Upper lobe of right lung (tissue), 1 donor: ENCODE measurements at places on chromosomes 2 and 18. TPM values are rescaled to one million over a fixed set of nuclear protein-coding genes. Genes with fewer than 3 reads are reported as not detected.

DNA sequence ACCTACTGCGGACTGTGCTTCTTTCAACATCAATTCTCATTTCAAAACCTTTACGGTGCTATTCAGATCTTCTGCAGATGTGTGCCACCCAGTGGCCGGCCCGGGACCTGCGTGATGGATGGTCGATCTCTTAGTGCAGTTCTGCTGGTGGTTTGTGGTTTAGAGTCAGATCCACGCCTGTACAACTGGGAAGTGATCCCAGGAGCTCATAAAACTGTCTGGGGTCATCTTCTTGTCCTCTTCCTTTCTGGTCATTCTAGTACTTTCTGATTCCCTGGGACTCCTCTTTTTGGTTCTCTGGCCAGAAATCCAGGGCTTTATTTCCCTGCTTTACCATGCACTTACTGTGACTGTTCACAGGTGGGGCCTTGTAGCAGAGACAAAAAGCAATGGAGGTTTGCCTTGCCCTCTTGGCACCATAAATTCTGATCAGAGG lies 15.8 kb upstream of the SELENOI start:
- DNase-seq: peak; percentile 94
- no peaks in the 10 kb centered on the region for H3K36me3 ChIP-seq
- H3K27ac ChIP-seq: no peak overlapping the region
- no peak overlapping the region for H3K4me3 ChIP-seq
- H3K4me1 ChIP-seq: peaks cover 4% of the 10 kb centered on the region

The NEB gene
- total RNA-seq: 1.9 TPM

The ST8SIA5 gene
- total RNA-seq: not detected

The TEKT4 gene
- total RNA-seq: not detected

DNA sequence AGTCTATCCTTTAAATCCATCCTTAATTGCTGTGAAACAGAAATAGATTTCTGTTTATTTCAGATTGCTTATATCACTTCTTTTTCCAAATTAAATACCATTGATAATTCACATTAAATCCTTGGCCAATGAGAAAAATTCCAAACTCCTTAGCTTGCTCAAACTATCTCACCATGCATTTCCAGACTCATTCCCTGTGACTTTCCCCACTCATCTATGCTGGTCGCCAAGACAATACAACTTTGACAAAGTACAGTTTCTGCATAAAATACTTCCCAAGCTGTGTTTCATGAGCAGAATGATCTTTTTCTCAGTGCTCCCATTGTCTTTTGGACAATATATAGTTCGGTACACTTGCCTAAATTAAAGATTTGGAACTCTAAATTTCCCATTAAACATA lies 575.6 kb downstream of the CPS1 start:
- DNase-seq: no peak
- H3K27me3 ChIP-seq: no peaks in the 10 kb centered on the region
- no peaks in the 10 kb centered on the region for H3K4me1 ChIP-seq
- no peaks in the 10 kb centered on the region for H3K36me3 ChIP-seq
- H3K4me3 ChIP-seq: no peak overlapping the region
- H3K27ac ChIP-seq: no peak overlapping the region

GRCh38 chr2:199144546-199144945 lies 313.2 kb downstream of the SATB2 start:
- no peaks in the 10 kb centered on the region for H3K27me3 ChIP-seq
- no peaks in the 10 kb centered on the region for H3K4me1 ChIP-seq
- H3K4me3 ChIP-seq: no peak overlapping the region

GRCh38 chr2:127562936-127563335 lies 27.5 kb downstream of the MYO7B start:
- no peak overlapping the region for H3K4me3 ChIP-seq
- no peak for DNase-seq
- H3K27me3 ChIP-seq: no peaks in the 10 kb centered on the region
- no peaks in the 10 kb centered on the region for H3K4me1 ChIP-seq
- no peak overlapping the region for H3K27ac ChIP-seq
- no peaks in the 10 kb centered on the region for H3K36me3 ChIP-seq

- H3K27me3 ChIP-seq: no peaks in the 10 kb centered on the region
- no peak overlapping the region for H3K27ac ChIP-seq
- H3K36me3 ChIP-seq: no peaks in the 10 kb centered on the region
Measured at GRCh38 chr2:56357655-56358295, 174.0 kb downstream of the CCDC85A start.

DNA sequence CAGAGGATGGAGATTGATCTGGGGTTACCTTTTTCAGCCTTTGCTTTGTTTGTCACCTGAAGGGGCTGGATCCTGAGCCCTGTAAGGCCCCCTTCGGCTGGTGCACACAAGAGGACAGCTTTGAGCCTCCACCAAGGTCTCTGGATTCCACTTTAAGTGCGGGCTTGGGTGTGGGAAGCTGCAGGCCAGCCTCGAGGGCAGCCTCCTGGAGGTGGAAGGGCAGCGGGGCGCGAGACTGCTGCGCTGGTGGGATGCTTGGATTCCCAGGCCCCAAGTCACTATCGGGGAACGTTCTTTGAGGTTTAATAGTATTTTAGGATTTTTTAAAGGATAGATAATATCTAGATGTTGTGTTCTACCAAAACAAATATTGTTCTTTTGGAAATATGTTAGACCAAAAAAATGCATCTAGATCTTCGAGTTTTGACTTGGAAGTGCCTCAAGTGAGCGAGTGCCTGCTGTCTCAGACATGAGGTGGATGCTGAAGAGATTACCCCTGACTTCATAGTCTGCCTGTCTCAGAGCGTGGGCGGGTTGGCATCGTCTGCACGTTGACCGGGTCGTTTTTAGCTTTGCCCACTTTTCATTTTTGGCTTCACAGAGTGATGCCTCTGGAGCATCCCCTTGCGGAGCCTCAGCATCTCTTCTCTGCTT lies 113.8 kb downstream of the AGAP1 start:
- H3K27me3 ChIP-seq: no peaks in the 10 kb centered on the region
- no peak for DNase-seq
- H3K27ac ChIP-seq: no peak overlapping the region
- no peak overlapping the region for H3K4me3 ChIP-seq

DNA sequence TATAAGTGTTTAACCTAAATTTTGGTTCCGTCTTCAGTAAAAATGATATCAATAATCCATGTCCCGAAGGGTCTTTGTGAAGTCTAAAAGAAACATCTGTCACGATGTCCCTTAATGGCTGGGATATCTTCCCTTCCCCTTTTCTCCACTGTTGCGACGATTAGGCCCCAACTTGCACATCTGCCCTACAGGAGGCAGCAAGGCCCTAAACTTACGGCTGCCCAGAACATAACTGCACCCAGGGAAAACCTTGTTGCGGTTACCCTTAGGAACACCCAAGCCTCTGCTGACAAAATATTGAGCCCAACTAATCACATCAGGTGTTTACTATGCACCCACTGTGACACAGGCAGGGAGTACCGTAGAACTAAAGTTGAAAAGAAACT lies 1.3 kb upstream of the SMAD2 start:
- H3K4me1 ChIP-seq: peaks cover 33% of the 10 kb centered on the region
- H3K27me3 ChIP-seq: no peaks in the 10 kb centered on the region
- peak overlapping the region; percentile 78 for H3K4me3 ChIP-seq
- peak overlapping the region; percentile 97 for H3K27ac ChIP-seq
- H3K36me3 ChIP-seq: no peaks in the 10 kb centered on the region

GRCh38 chr2:155975734-155976133 lies 356.8 kb downstream of the NR4A2 start:
- no peak overlapping the region for H3K4me3 ChIP-seq
- no peaks in the 10 kb centered on the region for H3K27me3 ChIP-seq
- DNase-seq: no peak
- no peaks in the 10 kb centered on the region for H3K36me3 ChIP-seq

GRCh38 chr2:235447210-235447609 lies 46.6 kb upstream of the AGAP1 start:
- no peaks in the 10 kb centered on the region for H3K27me3 ChIP-seq
- H3K4me3 ChIP-seq: no peak overlapping the region
- DNase-seq: no peak
- H3K36me3 ChIP-seq: no peaks in the 10 kb centered on the region
- H3K4me1 ChIP-seq: no peaks in the 10 kb centered on the region
- no peak overlapping the region for H3K27ac ChIP-seq

- H3K4me3 ChIP-seq: no peak overlapping the region
- H3K36me3 ChIP-seq: no peaks in the 10 kb centered on the region
- H3K27me3 ChIP-seq: no peaks in the 10 kb centered on the region
- H3K4me1 ChIP-seq: peaks cover 28% of the 10 kb centered on the region
Measured at GRCh38 chr2:205802941-205803340, 120.6 kb downstream of the NRP2 start.

DNA sequence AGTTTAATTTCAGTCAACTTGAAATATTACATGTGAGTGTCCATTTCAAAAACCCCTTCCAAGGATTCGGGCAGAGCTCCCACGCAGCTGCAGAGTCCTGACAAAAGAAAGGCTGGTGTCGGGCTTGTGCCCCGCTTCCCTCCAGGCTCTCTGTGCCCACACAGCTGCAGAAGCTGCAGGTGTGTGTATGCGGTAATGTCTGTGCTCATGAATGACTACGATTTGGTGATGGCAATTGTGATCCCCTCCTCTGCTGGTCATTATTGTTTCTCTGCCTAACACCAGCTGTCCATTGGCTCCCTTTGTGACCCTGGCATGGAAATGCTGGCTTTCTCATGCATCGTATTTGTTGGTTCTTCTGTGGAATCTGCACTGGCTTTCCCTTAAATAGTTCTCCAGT lies 224.8 kb downstream of the NUP35 start:
- no peak overlapping the region for H3K27ac ChIP-seq
- no peaks in the 10 kb centered on the region for H3K36me3 ChIP-seq
- H3K4me3 ChIP-seq: no peak overlapping the region

DNA sequence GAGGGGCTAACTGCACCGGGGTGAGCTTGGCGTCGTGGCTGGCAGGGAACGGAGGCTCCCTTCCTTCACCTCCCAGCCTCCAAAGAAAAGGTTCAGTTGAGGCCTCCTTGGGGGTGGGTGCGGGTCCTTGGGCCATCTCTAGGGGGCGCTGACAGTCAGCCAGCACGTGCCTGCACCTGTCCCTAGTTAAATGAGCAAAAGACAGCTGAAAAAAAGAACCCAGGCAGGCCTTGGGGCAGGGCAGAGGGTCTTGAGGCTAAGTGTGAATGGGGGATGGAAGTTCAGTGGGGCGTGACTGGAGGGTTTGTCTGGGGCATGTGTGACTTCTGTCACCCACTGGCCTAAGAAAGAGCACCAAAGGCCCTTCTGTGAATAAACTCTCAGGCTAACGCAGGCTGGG lies 56.4 kb downstream of the ZFP36L2 start:
- H3K27ac ChIP-seq: peak overlapping the region; percentile 74
- no peak overlapping the region for H3K4me3 ChIP-seq
- H3K4me1 ChIP-seq: peaks cover 48% of the 10 kb centered on the region
- H3K36me3 ChIP-seq: no peaks in the 10 kb centered on the region

The SLC5A7 gene
- total RNA-seq: 0.81 TPM

The NOL4 gene
- not detected for total RNA-seq

The NEU2 gene
- total RNA-seq: not detected

- H3K27ac ChIP-seq: no peak overlapping the region
- H3K4me1 ChIP-seq: peaks cover 5% of the 10 kb centered on the region
- DNase-seq: no peak
- H3K4me3 ChIP-seq: no peak overlapping the region
- peaks cover 5% of the 10 kb centered on the region for H3K36me3 ChIP-seq
Measured at GRCh38 chr2:31999438-31999837, 11.4 kb downstream of the MEMO1 start.

- H3K4me1 ChIP-seq: peaks cover 30% of the 10 kb centered on the region
- H3K4me3 ChIP-seq: no peak overlapping the region
- DNase-seq: no peak
- no peak overlapping the region for H3K27ac ChIP-seq
- no peaks in the 10 kb centered on the region for H3K27me3 ChIP-seq
Measured at GRCh38 chr2:237629739-237630138, 2.4 kb downstream of the LRRFIP1 start.
